ENCODE measurements at places on chromosomes 3 and 15. TPM values are rescaled to one million over a fixed set of nuclear protein-coding genes. Genes with fewer than 3 reads are reported as not detected.

MESP2 gene
- total RNA-seq, result not detected

DNA sequence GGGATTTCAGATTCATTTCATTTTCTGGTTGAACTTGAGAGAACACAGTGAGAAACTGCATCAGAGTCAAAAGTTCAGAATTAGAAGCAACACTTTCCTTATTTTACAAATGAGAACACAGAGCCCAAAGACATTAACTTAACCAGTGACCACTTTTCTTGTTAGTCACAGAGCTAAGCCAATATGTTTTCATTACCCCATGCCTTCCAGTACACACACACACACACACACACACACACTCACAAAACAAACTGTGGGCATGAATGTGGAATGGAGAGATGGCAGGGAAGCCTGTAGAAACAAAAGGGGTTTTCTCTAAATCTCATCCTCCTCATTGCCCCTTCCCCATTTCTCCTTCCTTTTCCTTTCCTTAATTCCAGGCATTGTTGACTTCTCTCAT is 267.4 kb upstream of the GADL1 start:
- DNase-seq, result no peak

GOLGA8T gene
- total RNA-seq, result 0.72 TPM

DNA sequence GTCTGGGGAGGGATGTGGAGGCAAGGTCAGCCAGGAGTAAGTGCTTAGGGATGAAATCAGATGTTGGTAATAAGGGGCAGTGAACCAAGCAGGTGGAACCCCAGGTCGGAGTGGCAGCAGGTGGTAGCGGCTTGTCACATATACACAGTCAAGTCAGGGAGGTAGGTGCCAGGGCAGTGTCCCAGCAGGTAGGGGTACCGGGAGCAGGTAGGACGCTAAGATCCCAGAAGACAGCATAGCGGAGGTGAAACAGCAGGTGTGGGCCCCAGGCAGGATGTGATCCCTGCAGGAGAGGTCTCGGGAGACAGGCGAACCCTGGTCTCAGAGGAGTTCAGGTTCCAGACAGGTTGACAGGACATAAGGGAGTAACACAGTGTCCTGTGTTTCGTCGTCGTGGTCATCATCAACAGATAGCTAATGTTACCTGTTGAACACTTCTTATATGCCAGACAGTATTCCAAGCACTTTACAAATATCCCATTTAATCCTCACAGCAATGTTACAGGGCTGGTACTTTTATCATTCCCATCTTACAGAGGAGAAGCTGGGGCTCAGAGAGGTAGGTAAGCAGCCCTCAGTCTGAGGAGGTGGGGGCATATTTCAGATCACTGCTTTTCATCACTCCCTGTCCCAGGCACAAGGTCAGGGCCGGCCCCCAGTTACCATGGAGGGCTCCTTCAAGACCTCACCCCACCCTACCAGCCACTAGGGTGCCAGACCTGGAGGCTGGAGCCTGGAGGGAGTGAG is 241.6 kb downstream of the UACA start:
- DNase-seq, result no peak

GRCh38 chr3:58095603-58096138 is 87.4 kb downstream of the FLNB start:
- DNase-seq, result no peak

GRCh38 chr15:68312701-68313204 is 35.2 kb downstream of the FEM1B start:
- no peak for DNase-seq

DNA sequence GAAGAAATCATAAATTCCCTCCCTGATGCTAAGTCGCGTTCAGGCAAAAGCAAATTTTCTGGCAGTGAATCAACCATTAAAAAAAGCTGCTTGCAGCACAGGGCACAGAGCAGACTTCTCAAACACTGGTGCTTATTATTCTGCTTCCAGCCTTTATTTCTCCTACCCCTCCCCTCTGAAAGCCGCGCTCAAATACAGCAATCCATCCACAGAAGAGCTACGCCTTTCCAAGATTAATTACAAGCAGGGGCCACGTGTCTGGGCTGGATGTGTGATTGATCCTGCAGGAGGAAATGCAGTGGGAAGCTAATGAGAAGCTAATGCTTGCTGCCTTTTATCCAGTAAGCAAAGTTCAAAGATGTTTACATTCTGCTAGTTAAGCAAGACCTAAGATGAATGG is 134.9 kb upstream of the TOPAZ1 start:
- no peak for DNase-seq

GRCh38 chr3:148551767-148552260 is 145.9 kb upstream of the AGTR1 start:
- no peak for DNase-seq

TJP1 gene
- total RNA-seq, result 0.41 TPM

DNA sequence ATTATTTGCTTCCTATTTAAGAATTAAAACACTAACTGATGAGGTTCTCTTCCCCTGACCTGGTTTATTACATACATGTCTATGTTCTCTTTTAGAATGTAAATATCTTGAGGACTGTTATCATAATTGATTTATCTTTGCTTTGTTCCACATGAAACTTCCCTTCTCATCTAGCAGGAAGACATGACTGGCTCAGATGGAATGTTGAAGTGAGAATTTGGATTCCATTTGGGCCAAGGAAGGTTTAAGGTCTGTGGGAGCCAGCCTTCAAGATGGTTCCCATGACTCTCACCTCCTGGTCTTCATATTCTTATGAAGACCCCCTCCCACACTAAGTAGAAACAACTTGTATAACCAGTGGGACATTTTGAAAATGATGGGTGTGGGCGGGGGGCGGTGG is 222.2 kb upstream of the GADL1 start:
- DNase-seq, result no peak

DNA sequence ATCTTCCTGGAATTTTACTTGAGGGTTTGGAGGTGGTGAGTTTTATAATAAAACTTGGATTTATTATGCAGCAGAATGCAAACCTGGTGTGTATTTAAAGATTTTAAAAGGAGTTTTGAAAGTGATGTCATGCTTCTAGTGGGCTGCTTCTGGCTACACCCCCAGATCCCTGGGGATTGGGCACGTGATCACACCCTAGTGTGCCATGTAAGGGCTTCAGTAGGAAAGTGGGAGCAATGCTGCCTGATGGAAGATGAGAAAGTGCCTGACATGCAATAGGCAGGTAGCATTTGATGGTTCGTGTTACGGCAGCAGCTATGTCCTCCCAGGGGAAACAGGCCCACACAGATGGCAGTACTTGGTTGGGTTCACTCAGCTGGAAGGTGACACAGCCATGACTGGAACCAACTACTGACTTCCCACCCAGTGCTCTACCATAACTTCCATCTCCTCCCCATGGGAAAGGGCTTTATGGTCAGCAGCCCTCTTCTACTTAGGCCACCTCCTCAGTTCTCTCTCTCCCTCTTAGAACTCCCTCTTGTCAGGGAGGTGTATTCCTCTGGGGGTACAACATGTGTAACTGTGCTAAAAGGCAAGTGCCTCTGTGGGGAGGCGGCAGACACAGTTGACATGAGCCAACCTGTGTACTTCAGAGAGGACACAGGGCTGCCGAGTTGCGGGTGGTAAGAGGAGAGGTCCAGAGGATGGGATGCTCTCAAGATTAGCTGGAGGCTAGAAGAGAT is 5.6 kb downstream of the ITPKA start:
- DNase-seq, result no peak

DNA sequence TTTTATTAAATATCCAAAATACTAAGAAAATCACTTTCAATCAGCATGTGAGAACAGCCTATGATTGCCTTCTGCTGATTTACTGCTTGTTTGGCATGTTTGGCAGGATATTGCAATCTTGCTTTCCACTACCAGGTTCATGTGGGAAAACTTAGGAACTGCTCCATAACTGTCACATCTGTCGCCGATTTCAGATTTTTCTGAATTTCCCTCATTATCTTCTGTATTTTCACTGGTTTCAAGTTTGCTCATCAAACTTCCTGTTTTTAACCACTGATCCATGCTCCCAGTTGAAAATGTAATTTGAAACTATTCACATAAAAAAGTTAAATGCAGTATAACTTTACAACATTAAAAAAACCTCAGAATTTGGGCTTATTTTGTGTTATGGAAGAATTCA is 93.0 kb downstream of the NFKBIZ start:
- DNase-seq, result no peak

DNA sequence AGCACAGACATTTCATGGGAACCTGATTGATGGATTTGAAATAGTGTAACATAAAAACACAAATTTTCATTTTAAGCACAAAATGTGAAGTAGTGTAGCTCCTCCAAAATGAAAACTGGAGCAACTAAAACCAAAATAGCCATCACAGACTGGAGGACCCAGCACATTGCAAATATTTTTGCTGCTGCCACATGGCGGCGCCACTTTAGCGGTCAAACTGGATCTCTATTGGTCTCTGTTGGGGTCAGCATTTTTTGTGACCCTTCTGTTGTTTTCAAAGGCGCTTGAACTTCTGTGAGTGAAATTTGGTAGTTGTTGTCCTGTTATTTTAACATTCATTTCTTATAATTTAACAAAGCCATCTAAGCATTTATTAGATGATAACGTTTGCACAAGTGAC is 259.9 kb downstream of the IL20RB start:
- no peak for DNase-seq

- no peak for DNase-seq
Measured at GRCh38 chr3:20645340-20645739, 459.3 kb upstream of the SGO1 start.

GRCh38 chr3:128286691-128287090 is 133.4 kb downstream of the EEFSEC start:
- DNase-seq, result no peak

KLHL18 gene
- 41.3 TPM for total RNA-seq

GRCh38 chr3:8864402-8865350 is 95.3 kb upstream of the OXTR start:
- no peak for DNase-seq

- DNase-seq, result no peak
Measured at GRCh38 chr15:34154725-34155204, 52.9 kb downstream of the PGBD4 start.

GRM2 gene
- total RNA-seq, result 1.5 TPM

DNA sequence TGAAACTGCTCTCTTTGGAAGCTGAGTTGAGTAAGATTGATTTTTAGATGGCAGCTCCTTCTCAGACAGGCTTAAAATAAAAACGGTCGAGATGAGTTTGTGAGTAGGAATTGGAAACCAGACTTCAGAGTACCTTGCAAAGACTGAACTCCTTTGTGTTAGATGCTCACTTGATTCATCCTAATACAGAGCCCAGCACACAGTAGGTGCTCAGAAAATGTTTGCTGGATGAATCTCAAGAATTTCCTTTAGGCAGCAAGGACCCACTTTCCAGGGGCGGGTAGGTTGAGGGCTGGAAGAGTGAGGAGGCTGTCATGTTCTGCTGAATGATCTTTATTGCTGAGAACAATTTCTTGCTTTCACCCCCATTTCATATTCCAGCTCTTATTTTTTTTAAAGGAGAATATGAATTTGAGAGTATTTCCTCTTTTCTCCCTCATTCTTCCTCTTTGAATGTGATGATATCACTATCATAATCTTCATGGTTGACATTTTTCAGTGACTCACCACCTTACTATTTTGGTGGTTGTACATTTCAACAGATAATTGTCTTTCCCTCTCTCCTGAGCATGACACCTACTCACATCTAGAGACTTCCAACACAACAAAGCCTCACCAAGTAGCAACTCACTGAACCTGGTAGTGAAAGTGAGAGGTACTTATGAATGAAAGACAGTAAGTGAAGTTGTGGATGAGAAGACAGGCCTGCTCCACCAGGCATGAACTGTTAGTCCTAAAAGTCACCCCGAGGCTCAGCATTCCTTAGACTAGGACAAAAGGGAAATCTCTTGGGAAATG is 113.3 kb downstream of the PDCD6IP start:
- no peak for DNase-seq

ADAMTS9 gene
- 0.09 TPM for total RNA-seq

HYAL3 gene
- 2.6 TPM for total RNA-seq

LRRC3B gene
- total RNA-seq, result not detected

- DNase-seq, result no peak
Measured at GRCh38 chr3:567488-568185, 371.1 kb downstream of the CHL1 start.
